ENCODE measurements at places on chromosomes 16 and 17. TPM values are rescaled to one million over a fixed set of nuclear protein-coding genes. Genes with fewer than 3 reads are reported as not detected.

ASPSCR1 gene
- 54.2 TPM for total RNA-seq

PGAP6 gene
- total RNA-seq, result 129 TPM

CENPX gene
- 53.1 TPM for total RNA-seq

KRTAP1-1 gene
- not detected for total RNA-seq

STAT5B gene
- 62.4 TPM for total RNA-seq

TAC4 gene
- total RNA-seq, result not detected

HOXB8 gene
- 13.0 TPM for total RNA-seq

ZNF18 gene
- total RNA-seq, result 13.2 TPM

TPPP3 gene
- total RNA-seq, result 15.8 TPM

GRCh38 chr17:50583641-50584040, 23.1 kb downstream of the CACNA1G start:
- no peak for DNase-seq

DNA sequence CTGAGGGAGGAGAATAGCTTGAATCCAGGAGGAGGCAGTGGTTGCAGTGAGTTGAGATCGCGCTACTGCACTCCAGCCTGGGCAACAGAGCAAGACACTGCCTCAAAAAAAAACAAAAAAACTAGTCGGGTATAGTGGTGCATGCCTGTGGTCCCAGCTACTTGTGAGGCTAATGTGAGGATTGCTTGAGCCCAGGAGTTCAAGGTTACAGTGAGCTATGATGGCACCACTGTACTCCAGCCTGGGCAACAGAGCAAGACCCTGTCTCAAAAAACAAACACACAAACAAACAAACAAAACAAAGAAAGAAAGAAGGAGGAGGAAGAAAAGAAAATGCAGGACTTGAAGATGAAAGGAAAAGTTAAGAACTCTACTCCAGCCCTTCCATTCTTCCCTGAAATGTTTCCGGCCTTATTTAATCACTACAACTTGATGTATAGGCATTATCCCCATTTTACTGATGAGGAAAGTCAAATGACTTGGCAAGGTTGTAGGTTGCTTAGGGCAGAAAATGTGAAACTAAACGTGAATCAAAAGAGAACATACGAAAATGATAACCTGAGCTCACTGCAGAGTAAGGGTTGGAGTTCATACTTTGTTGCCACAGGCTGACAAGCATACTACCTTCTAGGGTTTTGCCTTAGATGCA, 30.0 kb downstream of the PSME3IP1 start:
- DNase-seq, result no peak

DNA sequence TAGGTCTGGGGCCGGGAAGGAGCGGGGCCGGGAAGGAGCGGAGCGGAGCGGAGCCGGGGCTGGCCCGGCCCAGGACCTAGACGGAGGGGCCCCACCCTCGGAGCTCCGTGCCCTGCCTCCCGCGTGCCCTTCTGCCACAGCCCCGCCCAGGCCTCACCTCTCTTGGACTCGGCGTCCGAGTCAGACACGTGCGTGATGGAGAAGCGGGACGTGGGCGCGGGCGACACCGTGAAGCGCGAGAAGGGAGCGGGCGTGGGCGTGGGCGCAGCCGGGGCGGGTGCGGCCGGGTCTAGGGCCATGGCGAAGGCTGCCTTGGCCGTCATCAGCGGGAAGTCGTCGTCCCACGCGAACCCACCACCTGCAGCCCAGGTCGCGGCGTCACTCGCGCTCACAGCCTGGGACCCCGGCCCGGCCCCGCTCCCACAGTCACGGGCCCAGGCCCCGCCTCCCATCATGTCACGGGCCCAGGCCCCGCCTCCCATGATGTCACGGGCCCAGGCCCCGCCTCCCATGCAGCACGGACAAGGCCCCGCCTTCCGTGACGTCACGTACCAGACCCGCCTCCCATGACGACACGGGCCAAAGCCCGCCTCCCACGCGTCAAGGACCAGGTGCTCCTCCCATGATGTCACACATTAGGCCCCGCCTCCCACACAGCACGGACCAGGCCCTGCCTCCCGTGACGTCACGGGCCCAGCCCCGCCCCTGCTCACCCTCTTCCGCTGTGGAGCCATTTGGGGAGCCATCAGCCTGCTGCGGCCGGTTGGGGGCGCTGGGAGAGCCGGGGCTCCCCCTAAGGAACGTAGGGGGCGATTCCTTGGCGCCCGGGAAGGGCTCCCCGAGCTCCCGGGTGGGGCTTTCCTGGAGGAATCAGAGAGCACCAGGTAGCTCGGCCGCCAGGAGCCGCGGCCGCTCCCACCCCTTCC, 45.8 kb upstream of the PVALEF start:
- peak; percentile 89 for DNase-seq

- no peak for DNase-seq
These were observed 252.7 kb downstream of the PMP22 start for GRCh38 chr17:15012351-15012980.

DNA sequence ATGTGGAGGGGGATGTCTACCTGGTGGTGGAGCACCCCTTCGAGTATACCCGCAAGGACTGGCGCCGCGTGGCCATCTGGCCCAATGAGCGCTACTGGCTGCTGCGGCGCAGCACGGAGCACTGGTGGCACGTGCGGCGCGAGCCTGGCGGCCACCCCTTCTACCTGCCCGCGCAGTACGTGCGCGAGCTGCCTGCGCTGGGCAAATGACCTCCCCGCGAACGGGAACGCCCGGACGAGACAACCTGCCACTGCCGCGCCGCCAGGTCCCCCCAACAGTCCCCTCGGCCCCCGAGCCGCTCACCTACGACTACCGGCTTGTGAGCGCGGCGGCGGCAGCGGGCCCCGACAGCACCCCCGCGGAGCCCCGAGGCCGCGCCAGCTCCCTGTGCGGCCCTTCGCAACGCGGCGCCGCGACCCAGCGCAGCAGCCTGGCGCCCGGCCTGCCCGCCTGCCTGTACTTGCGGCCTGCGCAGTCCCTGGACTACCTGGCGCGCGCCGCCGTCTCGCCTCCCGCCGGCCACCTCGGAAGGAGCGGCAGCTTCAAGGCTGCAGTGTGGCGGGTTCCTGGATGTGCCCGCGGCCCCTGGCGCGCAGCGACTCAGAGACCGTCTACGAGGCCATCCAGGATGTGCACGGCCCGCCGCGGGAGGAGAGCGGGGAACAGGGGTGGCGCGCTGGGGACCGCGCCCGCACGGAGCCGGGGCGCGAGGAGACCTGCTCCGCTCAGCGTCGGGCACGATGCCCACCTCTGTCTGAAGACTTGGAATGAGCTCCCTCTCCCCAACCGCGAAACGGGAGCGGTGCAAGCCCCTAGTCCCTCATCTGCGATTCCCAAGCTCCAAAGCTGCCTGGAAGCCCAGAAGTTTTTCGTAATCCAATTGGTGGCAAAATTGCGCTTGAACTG, 48.7 kb upstream of the AMZ2 start:
- peak; percentile 61 for DNase-seq
